ENCODE measurements at places on chromosomes 12 and 14.
A peak's percentile ranks its signal among the peaks of the same experiment; 100 is the strongest.

DNA sequence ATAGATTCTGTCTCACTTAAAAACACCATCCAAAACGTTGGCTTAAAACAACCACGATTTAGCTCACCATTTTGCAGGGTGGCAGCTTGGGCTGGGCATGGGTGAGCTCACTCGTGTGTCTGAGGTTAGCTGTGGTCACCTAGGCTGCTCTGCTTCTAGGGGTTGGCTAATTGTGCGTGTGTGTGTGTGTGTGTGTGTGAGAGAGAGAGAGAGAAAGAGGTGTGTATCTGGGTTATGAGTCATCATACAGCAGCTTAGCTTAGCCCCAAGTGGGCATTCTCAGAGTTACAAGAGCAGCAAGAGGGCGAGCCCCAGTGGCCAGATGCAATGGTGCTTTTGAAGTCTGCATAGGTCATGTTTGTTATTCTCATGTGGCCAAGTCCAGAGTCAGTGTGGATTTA lies 6.0 kb downstream of the FBXW8 start:
- peak; percentile 7 for DNase-seq

- DNase-seq: no peak
These were observed 17.4 kb upstream of the RNASE12 start for GRCh38 chr14:20608383-20609110.

DNA sequence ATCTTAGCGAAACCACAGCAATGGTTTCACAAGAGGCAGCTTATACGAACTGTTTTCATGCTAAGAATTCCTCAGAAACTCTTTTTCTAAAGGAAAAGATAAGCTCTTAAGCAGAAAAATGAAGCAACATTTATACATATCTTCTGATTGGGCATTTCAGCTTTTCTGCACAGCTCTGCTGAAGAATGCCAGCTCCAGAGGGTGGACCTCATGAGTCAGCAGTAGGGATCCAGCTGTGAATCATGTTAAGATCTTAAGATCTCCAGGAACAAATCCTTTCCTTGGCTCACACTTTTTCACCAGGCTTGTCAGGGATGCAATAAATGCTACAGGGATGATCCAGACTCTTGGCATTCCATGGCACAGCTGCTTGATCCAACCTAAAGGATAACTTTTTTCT lies 477.1 kb upstream of the CCDC196 start:
- DNase-seq: no peak

DNA sequence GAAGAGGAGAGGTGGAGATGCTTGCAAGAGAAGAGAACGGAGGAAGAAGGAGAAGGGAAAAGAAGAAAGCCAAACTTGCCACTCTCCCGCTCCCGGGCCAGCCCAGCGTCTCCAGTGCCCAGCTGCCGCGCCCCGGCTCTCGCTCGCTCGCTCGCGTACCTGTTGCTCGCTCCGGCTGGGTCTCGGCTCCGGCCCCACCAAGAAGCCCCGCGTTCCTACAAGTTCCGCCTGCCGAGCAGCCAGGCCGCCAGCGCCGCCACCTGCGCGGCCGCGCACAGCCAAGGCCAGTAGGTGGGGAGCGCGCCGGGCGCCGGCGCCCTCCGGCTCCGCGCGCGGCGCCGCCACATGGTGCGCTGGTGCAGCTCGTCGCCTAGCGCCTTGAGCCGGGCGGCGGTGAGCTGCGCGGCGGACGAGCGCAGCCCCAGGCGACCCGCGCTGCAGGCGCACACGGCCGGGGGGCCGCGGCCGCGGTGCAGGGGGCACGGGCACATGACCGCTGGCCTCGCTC lies 370 bp downstream of the HRK start:
- DNase-seq: no peak
